Common myeloid progenitor, CD34-positive (primary cell): ENCODE measurements at places on chromosomes 1 and 21.
A peak's percentile ranks its signal among the peaks of the same experiment; 100 is the strongest.

DNA sequence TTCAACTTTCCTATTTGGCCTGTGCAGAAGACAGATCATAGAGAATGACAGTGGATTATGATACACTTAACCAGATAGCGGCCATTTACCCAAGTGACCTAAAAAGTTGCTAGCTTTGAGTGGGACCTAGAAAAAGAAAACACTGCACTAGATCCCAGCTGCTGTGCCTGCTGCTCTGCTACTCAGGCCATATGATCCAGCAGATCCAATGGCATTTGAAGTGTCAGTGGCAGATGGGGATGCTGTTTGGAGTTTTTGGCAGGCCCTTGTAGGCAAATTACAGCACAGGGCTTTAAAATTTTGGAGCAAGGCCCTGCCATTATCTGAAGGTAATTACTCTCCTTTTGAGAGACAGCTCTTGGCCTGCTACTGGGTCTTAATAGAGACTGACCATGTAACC, 74.0 kb upstream of the KCNE2 start:
- DNase-seq: no peak

- no peak for DNase-seq
Measured at GRCh38 chr21:15379776-15380175, 315.0 kb upstream of the NRIP1 start.

- no peak for DNase-seq
Measured at GRCh38 chr21:25273959-25274358, 333.3 kb downstream of the MRPL39 start.

DNA sequence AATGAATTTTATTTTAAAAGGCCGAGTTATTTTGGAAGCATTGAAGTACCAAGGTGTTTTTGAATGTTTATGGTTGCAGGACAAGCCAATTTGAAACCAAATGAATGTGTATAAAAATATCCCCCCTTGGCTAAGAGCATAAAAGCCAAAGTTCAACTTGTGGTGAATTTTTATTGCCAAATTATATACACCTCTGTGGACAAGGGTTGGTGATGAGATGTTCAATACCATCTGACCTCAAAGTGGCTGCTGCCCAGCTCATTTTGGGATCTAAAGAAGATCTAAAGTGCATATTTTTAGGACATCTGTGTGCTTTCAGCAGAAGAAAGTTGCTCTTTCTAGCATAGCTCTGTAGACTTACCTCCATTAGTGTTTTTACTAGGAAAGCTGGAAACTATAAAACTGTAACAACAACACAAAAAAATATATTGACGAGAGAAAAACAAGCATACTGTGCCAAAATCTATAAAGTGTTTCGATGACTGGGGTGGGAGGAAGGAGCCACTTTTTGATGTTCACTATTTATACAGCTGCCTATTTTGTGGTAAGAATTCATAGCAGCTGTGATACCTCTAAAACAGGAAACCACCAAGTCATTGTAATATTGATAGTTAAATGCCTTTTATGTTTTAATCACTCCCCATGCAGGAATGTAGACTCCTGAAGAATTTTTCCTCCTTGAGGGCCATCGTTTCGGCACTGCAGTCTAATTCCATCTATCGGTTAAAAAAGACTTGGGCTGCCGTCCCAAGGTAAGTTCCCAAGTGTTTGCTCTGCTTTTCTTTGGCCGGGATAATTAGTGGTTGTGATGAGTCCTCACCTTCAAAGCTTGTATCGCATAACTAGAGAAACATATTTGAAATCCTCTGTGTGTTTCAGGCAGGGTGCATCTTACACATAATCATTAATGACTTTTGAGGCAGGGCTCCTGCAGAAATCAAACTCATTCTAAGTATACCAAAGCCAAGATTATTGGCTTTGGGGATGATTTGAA, 83.2 kb downstream of the RGL1 start:
- peak; percentile 29 for DNase-seq

GRCh38 chr1:90186506-90187322, 191.8 kb downstream of the ZNF326 start:
- no peak for DNase-seq

- no peak for DNase-seq
Measured at GRCh38 chr1:119958223-119958622, 61.9 kb upstream of the ADAM30 start.

DNA sequence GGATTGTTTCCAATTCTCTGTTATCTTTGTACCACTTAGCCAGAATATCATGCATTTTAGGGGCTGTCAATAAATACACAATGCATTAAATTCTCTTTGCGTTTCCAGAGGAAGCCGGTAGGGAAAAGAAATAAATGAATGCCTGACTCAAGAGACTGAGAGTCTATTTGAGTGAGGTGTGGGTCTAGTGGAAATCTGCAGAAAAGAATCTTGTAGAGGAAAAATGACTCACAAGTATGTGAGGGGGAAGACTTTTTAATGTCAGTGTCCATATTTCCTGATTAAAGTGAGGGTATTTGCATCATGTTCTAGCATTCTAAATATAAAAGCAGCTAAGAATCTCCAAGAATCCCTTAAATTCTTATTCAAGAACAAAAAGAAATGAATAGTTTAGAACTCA, 271.1 kb downstream of the PTPRC start:
- no peak for DNase-seq

GRCh38 chr1:221691261-221691660, 50.6 kb downstream of the DUSP10 start:
- no peak for DNase-seq

- DNase-seq: no peak
Measured at GRCh38 chr1:244006961-244007360, 44.1 kb upstream of the ZBTB18 start.

GRCh38 chr1:23899070-23899469, 14.1 kb downstream of the CNR2 start:
- DNase-seq: peak; percentile 85
